ENCODE measurements at places on chromosomes 2 and 18.

DNA sequence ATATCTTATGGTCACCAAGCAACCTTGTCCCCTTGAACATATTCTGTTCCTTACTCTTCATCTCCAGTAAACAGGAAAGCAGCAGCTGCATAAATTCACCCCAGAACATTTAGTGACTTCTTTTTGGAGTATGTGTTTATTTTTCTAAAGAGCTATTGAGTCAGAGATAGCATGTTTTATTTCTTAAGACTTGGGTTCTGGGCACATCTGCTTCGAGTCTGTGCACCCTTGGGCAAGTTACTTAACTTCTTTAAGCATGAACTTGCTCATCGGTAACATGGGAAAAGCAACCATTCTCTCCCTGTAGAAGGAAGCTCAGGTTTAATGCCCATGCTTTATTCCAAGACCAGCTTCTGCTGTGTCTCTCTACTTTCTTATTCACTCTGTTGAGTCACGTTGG, 309.3 kb upstream of the MEX3C start:
- no peak for DNase-seq

DNA sequence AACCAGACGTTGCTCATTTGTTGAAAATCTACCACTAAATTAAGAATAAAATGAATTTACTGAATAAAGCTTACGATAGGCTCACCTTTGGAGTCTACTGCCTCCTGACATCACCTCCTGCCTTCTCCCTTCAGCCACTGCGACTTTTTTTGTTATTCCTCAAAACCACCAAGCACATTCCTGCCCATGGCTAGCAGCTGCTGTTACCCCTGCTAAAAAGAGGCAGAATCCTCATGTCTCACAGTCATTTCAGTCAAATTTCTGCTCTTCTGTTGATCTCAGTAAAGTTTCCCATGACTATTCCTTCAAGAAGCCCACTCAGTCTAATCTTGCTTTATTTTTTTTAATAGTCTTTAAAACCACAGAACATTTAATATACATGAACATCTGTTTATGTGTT, 40.8 kb upstream of the ANKRD62 start:
- no peak for DNase-seq

DNA sequence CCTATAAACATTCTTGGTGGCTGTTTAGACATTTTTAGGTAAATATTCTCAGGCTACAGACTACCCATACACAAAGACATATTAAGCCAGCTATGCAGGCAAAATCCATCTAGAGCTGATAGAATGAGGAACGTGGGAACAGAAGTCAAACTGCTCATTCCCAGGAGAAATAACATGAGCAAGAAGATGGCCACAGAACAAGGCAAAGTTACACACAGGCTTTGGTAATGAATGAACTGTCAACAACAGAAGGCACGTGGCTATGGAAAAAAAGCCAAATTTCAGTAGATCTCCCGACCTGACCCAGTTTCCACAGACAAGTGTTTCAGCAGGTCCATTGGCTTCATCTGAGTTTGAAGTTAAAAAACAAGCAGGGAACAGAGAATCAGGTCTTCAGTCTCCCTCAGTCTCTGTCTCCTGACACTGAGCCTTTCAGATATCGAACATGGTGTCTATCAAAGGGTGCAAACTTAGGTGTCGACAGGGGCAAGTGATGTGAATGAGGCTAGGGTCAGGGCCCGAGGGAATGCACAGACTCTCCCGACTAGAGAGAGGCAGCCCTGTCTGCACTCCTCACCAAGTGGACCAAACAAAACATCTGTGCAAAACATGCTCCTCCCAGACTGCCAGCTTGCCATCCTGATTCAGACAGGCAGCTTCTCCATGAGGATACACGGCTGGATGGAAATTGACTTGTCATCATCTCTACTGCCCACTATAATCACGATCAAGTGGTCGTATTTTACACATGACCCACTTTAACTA, 25.9 kb downstream of the SIGLEC15 start:
- DNase-seq = no peak

DNA sequence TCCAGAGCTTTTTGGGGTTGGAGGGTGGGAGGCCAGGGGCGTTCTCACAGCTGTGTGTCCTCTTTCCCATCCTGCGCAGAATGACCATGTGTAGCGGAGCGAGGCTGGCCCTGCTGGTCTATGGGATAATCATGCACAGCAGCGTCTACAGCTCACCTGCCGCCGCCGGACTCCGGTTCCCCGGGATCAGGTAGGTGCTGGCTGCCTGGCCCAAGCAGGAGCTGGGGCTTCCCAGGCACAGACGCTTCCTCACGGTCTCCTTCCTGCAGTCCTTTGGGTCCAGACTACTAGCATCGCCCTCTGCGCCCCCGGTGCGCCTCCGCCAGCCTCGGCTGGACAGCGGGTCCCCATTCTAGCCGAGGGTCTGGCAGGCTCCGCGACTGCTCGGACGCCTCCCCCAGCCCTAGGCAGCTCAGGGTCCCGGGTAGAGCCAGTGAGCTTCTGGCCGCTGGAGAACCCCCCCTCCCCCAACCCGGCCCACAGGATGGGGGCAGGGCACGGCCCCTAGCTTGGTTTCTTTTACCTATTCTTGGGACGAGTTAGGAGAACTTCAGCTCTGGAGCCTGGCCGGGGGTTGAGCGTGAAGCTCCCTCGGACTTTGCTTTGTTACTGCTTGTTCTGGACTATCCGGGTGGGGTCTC, 756 bp downstream of the ADCYAP1 start:
- DNase-seq = no peak

DNA sequence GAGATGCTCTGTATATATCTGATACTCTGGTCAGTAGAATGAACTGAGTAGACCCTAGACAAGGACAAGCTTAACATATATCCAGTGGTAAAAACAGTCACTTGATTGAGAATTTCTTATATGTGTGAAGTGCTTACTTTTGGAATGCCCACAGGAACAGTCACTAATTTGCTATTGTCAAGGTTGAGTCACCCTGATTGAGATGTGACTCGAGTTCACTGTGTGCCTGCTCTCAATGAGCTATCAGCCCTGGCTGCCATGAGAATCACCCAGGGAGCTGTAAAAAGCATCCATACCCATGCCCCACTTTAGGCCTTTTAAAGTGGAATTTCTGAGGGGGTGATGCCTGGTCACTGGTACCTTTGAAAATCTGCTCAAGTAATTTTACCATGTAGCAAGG, 283.7 kb downstream of the SUCLG1 start:
- no peak for DNase-seq

DNA sequence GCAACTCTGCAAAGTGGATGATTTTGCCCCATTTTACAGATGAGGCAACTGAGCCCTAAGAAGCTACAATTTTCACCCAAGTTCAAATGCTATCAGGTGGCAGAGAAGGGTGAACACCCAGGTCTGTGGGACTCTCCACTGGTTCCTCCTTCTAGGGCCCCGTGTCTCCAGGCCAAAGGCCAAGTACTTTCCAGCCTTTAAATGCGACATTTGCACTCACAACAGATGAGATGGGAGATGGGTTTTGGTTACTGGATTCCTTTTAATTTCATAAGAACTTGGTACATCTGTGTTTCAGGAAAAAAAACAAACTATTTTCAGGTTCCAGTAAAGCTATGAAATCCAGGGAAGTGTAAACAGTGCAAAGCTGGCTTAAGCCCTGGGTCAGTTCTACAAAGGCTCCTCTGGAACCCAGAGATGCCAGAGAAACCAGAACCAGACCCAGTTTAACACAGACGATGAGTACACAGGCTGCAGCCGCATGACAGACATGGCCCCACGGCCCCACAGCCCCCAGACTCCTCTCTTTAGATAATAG, 361.7 kb downstream of the ANAPC1 start:
- DNase-seq = no peak

DNA sequence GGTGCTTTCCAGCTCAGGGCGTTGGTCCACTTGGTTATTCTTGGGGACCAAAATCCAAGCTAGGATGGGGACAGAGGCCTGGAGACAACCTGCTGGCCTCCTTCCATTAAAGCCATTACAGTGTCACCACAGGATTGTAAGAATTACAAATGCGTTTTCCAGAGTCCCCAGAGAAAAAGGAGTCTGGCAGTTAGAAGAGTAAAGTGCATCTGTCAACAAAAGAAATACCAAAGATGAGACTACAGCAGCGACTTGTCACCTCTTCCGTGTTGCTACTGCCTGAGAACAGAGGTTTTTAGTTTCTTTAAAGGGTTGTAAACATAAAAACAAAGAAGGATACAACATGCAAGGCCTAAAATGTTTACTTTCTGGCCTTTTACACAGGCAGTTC, 235.7 kb downstream of the AGAP1 start:
- no peak for DNase-seq

DNA sequence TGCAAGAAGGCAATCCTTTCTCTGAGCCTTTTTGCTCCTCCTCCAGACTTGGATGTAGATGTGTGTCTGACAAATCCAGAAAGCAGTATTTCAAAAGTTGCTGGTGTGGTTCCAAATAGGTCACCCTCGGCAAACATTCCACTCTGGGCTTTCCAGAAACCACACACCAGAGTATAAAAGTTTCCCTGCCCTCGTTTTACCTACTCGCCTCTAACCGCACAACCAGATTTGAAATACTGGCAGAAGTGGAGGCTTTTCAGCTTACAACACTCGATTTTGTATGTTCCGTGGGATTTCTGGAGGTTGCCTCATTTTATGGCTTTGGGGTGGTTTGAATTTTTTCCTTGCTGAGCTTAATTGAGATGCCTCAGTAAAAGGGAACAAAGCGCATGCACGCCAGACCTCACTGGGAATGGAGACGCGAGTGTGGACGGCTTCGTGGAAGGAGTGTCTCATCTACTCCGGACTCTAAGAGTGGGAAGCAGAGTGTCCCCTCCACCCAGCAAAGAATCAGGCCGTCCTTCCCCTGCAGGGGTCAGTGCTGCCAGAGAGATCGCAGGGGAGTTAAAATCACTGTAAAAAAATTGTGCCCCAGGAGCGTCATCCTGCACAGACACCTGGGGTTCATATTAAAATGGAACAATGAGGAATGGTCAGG, 44.0 kb upstream of the RPL31 start:
- no peak for DNase-seq

GRCh38 chr2:105254531-105255210, 13.1 kb downstream of the GPR45 start:
- no peak for DNase-seq

DNA sequence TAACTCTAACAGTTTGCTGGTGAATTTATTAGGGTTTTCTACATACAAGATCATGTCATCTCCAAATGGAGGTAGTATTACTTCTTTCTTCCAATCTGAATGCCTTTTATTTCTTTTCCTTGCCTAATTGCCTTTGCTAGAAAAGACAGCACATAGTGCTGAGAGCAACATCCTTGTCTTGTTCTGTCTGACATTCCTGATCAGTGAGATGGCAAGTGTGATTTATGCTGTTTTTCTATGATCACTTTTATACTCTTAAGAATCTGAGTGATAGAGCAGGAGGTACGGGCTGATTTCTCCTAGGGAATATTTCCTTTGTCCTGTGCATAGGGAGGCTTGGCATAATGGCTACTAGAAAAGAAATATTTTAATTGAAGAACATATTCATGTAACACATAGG, 17.3 kb downstream of the LYPD6B start:
- DNase-seq = no peak

DNA sequence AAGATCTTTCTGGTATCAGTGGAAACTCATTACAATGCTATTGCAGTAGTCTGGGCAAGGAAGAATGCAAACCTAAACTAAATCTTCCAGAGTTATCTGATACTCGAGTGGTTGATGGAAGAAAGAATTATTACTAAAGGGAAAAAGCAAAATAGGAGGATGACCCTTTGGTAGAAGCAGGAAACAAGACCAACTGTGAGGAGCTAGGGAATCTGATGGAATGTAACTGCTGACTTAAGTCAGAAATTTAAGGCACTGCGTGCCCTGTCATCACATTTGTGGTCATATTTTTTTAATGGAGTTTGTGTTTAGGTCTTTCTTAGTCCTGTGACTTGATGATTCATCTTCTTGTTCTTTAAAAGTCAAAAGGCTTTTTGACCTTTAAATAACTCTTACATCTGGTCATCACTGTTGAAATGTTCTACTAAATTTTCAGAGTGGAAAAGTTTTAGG, 36.5 kb upstream of the ARMC9 start:
- DNase-seq = no peak

DNA sequence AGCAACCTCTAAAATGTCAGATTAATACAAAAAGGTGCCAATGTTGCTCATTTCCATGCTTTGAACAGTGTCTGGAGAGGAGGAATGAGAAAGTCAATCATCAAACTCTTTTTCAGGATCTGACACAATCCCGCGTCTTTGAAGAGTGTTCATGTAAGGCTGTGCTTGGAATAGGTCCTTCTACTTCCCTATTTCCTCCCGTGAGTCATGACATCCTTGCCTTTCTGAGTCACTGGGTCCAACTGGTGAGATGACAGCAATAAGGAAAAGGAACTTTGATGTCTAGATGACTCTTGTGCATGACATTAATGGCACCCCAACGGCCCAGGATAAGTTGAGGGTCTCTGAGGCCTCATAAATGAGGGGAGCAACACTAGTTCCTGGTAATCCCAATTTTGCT, 109.0 kb upstream of the CELF4 start:
- DNase-seq = no peak

- DNase-seq = no peak
Observed at GRCh38 chr2:100320547-100321178, 1.6 kb downstream of the LONRF2 start.

GRCh38 chr18:9861157-9861556, 24.6 kb upstream of the TXNDC2 start:
- DNase-seq = no peak

DNA sequence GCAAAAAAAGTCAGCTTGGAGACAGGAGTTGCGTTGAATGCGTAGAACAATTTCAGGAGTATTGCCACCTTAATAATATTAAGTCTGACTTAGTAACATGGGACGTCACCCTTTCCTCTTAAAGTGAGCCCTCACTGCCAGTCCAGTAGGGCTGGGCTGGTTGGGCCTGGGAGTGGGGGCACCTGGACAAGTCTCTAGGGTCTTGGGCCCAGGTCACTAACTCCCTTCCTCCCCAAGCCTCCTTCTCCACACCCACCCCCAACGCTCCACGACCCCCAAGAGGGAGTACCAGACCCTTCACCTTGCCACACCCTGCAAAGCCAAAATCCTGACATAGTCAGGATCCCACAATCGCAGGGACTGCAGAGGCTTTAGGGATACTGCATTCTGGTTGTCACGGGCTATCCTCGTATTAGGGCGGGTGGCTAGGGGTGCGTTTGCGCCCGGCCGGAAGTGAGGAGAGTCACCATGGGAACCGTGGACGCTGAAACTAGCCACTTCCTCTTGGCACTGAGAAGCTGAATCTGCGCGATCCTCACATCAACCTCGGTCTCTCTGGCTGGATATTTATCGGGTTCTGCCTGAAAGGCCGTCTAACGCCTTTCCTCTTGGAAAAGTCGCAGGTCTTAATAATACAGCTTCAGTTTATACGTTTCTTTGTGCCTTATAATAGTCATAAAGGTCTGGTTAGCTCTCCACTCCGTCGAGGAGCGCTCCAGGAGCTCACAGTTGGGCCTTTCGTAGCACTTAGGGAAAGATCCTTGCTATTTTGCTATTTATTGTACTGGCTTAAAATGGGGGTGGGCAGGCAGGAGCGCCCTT, 10.3 kb upstream of the CXXC1 start:
- no peak for DNase-seq

GRCh38 chr2:23380562-23381065, 4.4 kb upstream of the KLHL29 start:
- DNase-seq = no peak

GRCh38 chr18:22099925-22100324, 69.5 kb upstream of the GATA6 start:
- DNase-seq = no peak

All from cortex of kidney (tissue), 1 donor.